Tongue (tissue), 3 donors: ENCODE measurements at places on chromosomes 2 and 18.

- no peak for DNase-seq
Observed at GRCh38 chr2:128562471-128563347, 244.0 kb upstream of the HS6ST1 start.

GRCh38 chr2:215611609-215612386 is 175.9 kb upstream of the FN1 start:
- no peak for DNase-seq

DNA sequence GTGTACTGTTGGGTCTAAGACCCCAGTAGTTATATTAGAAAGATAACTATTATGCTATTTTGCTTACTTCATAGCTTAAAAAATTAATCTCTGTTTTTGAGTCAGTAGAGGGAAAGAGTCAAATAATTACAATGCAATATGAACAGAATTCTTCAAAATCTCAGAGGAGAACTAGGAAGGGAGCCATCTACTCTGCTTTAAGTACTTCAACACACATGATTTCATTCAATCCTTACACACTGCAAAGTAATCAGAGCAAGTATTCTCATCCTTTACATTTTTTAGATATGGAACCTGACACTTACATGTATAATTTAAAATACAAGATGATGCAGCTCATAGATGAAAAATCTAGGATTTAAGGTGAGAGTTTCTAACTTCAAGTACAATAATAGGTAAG is 27.7 kb downstream of the COL5A2 start:
- no peak for DNase-seq

DNA sequence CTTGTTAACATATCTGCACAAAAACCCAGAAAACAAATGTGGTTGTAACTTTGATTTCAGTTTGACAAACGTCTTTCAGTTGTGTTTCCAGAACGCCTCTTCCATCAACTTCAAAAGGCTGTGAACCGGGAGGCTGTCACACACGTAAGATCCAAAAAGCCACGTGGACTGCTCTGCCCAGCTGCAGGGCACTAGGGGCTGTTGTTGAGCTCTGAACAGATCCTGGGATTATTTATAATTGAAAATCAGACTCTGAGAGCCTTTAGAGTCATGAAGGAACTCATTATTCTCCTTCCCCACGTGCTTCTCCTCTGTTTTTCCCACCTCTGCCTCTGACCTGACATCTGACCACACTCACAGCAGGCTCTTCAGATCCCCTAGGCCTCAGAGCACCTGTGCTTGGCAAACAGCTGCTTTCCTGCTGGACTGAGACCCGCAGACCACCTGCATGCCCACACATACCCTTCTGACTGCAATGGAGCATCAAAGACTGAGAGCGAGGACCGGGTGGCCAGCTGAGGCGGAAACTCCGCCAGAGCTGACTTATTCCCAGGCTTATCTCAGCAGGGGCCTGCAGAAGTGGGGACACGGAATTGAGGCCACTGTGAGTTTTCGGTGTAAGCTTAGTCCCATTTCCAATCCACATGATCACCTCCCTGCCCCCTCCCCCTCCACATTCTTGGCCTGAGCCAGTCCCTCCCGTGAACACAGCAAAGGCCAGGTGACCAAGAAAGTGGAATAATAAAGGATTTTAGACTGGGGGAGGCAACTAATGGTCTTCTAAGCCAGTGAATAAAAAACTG is 114.8 kb downstream of the ATL2 start:
- no peak for DNase-seq

DNA sequence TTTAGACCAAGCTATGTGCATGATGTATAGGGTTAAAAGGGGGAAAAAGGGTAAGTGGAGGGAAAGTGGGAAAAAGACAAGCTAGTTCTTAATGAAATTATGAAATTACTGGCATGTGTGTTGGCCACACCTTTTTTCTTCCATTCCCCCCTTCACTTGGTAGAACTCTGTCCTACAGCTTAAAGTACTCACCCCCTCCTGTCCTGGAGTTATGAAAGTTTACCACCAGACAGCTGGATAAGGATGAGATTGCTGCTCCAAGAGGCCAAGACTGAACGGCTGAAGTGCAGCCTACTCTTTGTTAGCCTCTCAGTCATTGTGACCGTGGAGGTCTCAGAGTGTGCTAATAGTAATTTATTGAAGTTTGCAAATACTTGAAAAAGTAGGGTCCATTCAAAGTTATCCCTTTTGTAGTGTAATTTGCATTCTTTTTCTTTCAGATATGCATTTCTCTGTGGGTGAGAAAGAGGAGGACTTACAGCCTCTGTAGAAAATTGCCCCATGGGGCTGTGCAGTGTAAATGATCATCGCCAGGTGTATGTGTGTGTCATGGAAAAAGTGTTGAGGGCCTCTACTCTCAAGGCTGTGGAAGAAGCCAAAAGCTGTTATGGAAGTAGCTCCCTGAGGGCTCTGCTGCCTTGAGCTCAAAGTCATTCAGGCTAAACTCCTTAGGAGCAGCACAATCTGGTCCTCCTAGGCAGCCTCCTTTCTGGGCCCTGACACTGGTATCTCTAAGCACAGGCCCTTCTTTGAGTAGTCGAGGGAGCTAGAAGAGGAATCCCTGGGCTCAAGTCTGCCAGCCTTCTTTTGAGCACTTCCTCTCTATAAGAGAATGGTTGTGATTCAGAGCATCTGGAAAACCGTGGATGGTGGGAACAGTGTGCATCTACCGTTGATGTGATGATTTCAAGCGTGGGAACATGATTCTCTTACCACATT is 46.2 kb downstream of the LHCGR start:
- DNase-seq = peak; percentile 38

GRCh38 chr18:42412896-42413295 is 457.9 kb downstream of the PIK3C3 start:
- DNase-seq = no peak

- DNase-seq = peak; percentile 40
Observed at GRCh38 chr18:8242151-8242696, 367.0 kb upstream of the RAB12 start.

DNA sequence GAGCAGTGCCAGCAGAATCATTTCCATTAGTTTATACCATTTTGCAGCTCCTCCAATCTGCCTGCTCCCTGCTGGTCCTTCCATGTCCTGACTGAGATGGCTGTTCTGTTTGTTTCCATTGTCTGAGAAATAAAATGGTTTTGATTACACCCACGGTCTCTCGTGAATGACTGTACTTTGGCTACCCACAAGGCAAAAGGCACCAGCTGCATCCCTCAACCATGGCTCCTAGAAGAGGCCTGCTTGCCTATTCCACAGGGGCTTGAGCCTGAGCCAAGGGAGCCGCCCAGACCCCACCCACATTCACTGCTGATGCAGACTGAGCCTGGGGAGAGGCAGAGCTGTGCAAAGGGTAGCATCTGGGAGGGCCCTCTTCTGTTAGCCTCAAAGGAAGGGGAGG is 31.2 kb downstream of the MARCHF4 start:
- DNase-seq = peak; percentile 36

DNA sequence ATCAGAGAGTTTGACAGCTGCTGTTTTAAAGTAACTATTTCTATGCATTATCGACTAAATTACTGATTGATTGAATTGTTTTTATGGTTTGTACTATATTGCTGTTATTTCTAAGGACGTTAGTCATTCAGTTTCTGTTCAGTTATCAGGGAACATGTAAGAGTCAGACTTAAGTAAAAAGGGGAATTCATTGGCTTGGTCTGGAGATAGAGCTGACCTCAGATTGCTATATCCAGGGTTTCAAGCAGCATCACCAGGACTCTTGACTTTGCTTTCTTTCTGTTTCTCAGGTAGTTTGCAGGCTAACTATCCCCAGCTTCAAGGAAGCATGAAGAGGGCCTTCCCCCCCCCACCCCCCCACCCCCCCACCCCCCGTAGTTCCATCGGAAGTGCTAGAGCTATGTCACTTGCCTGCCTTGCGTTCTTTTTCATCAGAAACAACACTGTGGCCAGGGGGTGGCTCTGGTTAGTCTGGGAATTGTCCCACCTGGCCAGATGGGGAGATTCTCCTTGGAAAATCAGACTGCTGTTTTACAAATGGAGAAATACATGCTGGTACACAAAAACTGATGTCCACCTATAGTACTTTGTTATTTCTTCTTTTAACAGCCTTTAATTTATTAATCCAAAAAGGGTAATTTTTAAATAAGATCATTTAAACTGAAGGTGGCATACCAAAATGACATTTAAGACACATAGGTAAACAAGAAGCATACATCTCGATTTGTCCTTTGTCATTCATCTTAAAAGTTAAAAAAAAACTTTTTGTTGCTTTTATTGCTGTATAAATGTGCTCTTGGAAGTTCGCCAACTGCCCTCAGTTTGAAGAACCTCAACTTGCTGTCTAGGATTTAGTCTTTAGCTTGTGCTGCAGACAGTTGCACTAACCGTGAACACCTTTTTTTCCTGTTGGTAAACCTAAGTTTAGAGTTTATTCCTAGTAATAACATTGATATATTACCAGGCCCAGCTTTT is 9.4 kb downstream of the SMAD4 start:
- DNase-seq = no peak

DNA sequence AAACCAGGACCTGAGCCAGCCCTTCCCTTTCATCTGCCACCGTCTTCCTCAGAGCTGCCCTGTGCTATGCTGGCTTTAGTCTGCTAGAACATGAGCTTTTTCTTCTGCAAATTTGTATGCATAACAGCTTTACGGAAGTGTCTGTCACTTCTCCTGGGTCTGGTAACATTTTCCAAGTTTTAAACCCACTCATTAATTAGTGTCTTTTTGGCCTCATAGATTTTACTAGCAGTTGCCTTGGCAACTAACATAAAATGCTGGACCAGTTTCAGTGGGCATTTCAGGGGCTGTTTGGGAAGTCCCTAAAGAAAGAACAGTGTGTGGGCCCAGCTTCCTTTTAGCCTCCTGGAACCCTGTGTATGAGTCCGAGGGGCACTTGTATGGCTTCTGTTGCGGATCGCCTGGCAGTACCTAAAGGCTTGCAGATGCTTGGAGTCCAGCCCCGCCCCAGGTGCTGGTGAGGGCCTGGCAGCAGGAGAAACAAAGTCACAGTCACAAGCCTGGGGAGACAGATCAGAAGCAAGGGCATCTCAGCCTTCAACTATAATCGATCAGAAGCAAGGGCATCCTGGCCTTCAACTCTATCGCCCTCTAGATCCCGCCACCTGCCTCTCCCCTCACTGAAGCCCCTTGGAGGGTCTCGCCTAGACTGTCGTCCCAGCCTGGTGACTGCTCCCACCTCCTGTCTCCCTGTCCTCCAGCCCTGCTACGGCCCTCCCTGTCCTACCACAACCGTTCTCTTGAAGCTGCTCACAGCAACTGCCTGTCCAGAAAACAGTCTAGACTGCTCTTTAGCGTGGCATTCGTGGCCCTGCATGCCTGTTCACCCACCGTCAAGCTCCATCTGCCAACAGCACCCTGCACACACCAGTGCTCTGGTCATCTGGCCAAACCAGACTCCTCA is 36.8 kb upstream of the MAPRE3 start:
- no peak for DNase-seq

GRCh38 chr2:73640511-73640911 is 1.7 kb downstream of the NAT8 start:
- no peak for DNase-seq

DNA sequence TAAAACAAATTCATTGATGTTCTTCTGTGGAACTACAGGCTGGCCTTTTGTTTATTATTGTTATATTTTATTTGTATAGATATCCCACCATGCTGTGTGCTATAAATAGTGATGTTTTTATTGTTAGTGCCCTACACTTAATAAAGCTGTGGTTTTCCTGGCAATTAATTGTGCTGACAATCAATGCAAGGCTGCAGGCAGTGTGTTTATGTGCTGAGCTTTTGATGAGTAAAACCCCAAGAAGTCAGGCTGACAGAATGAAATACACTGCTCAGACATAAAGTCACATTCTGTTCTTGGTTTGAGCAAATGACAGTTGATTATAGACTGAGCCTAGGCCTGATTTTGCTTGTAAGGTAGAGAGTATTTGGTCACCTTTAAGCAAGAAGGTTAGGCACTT is 362.7 kb downstream of the CPS1 start:
- no peak for DNase-seq

DNA sequence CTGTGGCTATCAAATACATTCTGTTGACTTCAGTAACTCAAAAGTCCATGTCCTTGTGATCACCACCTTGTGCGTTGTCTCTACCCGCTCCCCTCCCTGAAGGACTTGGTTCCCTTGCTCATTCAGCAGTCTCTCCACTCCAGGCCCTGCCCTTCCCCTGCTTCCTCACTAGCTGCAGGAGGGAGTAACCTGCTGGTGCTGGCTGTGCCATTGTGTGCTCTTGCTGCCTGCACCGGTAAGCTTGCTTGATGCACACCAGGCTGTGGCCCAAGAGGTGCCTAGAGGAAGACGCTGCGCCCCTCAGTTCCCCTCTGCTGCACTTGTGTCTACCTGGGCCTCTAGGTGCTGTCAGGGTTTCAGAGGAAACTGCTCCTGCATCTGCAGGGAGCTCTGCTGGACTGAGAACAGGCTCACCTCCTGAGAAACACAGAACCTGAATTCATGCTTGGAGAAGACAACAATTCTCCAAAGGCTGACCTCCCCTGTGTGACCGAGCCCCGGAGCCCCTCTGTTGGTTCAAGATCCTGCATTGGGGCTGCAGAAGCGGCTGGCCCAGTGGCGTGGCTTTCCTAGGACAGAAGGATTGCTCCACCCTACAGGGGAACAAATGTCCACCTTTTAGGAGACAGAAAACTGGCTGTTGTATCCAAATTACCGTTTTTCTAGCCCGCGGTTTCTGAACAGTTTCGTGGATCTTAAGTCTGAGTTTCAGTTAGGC is 33.6 kb downstream of the PTPRM start:
- DNase-seq = no peak

GRCh38 chr2:3703236-3703756 is at the start of gene DCDC2C:
Gene DCDC2C, plus strand, starts transcription at chr2:3703575. Its CDS starts 177 bp downstream, at chr2:3703752.
- no peak for DNase-seq

DNA sequence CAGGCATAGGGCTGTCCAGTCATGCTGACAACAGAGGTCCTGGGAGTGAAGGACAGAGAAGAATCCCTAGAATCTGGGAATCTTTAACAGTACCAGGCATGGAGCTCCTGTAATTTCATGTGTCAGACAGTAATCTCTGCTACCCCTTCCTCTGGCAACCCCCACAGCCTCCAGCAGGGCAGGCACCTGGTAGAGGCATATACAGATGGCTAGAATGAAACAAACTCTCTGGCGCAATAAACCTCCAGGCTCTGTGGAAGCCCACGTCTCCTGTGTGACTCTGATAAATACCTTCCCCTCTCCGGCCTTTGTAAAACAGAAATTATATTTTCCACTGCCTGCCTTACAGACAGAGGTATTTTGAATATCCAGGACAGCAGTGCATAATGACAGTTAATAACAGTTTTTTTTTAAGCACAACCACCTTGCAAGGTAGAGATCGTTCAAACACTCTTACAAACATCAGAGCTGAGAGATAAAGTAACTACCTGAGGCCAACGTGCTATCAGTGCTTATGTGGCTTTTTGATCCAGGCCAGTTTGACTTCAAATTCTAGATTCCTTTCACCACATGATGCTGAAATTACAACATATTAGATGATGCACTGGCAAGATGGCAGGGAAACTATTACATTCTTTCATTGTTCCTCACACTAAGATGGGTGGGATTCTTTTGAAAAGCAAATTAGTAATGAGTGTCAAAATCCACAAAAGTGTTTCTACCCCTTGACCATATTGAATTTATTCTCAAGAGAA is 47.7 kb upstream of the TMEM247 start:
- DNase-seq = no peak

GRCh38 chr2:214377286-214377624 is 33.6 kb upstream of the VWC2L start:
- DNase-seq = no peak
